Astrocyte of the cerebellum (primary cell): ENCODE measurements at places on chromosomes 7 and 10.

DNA sequence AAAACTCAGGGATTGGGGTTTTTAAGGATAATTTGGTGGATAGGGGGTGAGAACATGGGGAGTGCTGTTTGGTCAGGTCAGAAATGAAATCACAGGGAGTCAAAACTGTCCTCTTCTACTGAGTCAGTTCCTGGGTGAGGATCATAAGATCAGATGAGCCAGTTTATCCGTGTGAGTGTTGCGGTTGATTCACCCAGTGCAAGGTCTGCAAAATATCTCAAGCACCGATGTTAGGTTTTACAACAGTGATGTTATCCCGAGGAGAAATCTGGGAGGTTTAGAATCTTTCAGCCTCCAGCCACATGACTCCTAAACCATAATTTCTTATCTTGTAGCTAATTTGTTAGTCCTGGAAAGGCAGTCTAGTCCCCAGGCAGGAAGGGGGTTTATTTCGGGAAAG lies 31.7 kb upstream of the AGR2 start:
- DNase-seq = no peak

- no peak for DNase-seq
These were observed 7.8 kb upstream of the SRRM3 start for GRCh38 chr7:76193883-76194282.

DNA sequence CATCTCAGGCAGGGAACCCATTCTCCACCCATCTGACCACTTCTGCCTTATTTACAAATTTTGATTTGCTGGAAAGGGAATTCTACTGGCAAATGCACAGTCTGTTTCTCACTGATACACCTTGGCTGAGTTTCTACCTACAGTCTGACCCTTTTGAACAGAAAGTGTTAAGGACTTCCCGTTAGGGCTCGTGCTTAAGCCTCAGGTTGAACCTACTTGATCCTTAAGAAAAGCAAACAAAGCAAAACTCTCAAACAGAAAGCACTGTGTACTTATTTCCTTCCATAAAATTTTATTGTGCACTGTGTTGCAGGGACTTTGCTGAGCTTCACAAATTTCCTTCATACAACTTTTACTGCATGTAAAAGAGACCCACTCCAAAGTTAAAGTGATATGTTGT lies 367.8 kb downstream of the NRG3 start:
- no peak for DNase-seq

- DNase-seq = no peak
These were observed 366.1 kb downstream of the EXOC4 start for GRCh38 chr7:133618970-133619369.

DNA sequence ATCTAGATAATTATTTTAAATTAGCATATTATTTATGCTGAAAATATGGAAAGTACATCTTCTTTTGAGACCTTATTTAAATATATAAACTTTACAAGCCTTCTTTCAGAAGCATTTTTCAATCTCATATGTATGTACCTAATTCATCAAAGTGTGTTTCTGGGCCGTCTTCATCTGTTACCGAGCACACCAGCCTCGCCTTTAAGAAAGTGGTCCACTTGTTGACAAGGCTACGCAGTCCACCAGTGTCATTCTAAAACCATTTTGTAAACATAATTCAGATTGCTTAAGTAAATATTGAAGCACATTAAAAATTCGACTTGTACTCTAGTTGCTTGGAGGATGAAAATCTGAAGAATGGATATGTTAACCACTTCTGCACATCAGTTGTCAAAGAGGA lies 116.3 kb downstream of the SEMA3C start:
- DNase-seq = no peak

DNA sequence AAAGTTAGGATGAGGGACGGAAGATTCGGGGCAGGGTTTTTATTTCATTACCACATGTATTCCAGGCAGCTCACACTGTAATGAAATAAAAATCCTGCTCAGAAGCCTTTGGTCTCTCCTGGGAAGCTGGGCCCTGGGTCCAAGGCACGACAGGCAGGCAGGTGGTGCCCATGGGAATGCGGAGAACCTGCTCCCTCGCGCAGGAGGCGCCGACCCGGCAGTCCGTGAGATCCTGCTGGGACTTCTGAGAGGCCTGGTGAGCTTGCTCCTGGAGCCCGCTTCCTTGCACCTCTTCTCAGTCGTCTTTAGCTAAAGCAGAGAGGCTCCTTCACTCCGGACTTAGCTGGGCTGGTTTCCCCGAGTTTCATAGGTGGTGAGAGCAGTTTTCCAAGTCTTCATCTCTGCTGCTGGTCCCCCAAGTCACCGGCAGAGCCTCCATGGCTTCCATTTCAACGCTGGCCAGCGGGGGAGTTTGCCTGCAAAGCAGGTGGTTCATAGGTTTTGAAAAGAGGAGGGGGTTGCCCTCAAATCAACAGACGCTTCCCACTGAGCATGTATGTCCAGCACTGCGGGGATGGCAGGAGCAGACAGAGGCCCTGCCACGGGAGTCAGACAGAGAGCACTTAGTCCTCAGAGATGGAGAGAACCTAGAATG lies 24.5 kb downstream of the IL15RA start:
- DNase-seq = no peak

DNA sequence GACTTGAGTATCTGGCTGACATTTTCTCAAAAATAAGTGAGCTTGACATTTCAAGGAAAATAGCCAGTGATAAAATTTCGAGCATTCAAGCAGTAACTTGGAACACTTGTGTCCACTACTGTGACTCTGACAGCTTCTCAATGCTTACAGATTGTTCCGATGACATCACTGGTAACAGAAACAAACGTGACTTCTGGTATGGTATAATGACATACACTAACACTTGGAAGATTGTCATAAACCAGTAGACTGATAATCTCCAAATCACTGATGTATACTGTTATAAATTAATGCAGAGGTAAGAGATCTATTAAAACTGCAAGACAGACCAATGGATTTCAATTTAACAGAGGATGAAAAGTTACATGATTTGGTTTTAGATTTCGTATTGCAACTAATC lies 6.5 kb downstream of the MINDY3 start:
- DNase-seq = no peak

- no peak for DNase-seq
These were observed 20.8 kb downstream of the OGDHL start for GRCh38 chr10:49741108-49741995.

DNA sequence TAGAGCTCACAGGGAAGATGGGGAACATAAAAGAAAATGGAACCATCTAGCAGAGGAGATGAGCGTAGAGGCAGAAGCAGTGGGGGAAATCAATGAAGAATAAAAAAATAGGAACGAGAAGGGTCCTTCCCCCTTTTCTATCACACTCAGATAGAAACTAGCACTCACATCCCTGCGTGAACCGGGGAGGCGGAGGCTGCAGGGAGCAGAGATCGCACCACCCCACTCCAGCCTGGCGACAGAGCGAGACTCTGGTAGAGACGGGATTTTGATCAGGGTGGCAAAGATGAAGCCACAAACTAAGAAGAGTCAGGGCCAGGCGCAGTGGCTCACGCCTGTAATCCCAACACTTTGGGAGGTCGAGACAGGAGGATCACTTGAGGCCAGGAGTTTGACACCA lies 64.7 kb upstream of the ECHDC3 start:
- no peak for DNase-seq

DNA sequence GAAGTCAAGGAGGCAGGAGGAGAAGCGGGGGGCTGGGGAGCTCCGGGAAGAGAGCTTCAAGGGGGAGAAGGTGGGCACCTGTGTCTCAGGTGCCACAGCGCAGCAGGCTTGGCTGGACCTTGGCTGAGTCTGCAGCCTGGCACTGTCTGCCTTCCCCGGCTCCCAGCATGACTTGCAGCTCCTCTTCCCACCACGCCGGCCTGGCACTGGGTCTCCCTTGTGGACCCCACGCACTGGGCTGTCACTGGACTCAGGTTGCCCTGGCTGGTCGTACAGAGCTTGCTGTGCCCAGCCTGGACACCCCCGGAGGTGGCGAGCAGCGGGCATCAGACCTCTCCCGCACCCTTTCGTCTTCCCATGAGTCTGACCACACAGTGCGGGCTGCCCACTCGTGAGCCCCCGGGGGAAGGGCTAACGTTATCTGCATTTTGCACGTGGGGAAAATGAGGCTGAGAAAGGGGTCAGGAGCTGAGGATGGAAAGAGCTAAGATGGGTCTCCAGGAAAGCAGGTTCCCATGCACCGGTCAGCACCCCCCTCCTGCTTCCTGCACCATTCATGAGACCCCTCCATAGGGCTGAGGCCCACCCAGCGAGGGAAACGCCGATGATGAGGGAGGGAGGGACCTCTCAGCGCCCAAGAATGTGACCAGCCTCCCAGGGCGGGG lies 40.3 kb upstream of the PSMG3 start:
- no peak for DNase-seq

- DNase-seq = no peak
These were observed 113.7 kb downstream of the RELN start for GRCh38 chr7:103875718-103876117.

DNA sequence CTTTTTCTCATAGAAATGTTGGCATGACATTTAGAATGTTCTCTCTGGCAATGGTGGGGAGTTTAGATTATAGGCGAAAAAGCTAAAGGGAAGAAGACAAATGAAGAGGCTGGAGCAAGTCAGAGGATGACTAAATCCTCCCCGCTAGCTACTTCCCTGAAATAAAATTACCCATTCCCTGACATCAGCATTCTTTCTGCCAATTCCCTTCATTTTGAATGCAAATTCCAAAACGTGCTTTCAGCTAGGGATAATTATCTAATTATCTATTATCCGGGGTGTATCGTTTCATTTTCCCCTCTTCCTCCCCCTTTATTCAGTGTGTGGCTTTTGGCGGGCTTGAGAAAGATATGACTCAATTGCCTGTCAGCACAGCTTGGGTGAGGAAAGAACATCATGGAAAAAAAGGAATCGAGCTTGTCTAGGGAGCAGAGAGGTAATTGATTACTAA lies 672.3 kb downstream of the TNS3 start:
- DNase-seq = peak; percentile 86

GRCh38 chr10:112896273-112896672 lies 53.8 kb upstream of the TCF7L2 start:
- DNase-seq = no peak

- DNase-seq = no peak
These were observed 22.1 kb upstream of the FBXW4 start for GRCh38 chr10:101716891-101717659.

- DNase-seq = no peak
These were observed 239.6 kb downstream of the SKIDA1 start for GRCh38 chr10:21285742-21286331.

DNA sequence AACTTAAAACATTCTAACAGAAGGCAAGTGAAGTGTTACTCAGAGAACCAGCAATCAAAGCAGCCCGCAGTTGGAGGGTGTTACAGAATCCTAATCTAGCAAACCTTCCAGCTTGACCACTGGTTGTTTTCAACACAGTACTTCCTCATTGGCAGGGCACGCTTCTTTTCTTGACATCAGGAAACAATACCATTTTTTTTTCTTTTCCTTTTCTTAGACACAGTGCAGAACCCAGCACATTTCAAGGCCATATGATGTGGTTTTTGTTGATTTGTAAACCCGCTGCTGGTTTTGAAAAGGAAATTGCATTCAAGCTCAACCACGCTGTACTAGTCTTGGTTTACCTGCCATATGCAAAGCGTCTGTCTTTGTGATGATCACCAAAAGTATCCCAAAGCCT lies 33.4 kb downstream of the RHOBTB1 start:
- no peak for DNase-seq

- no peak for DNase-seq
These were observed 125.2 kb downstream of the SLC25A13 start for GRCh38 chr7:96196676-96197075.

- peak; percentile 83 for DNase-seq
These were observed 461.9 kb upstream of the KLF6 start for GRCh38 chr10:4246881-4247358.

- DNase-seq = no peak
These were observed 52.8 kb upstream of the AOAH start for GRCh38 chr7:36777062-36777461.

GRCh38 chr10:76881477-76882220 lies 756.0 kb downstream of the KCNMA1 start:
- no peak for DNase-seq

DNA sequence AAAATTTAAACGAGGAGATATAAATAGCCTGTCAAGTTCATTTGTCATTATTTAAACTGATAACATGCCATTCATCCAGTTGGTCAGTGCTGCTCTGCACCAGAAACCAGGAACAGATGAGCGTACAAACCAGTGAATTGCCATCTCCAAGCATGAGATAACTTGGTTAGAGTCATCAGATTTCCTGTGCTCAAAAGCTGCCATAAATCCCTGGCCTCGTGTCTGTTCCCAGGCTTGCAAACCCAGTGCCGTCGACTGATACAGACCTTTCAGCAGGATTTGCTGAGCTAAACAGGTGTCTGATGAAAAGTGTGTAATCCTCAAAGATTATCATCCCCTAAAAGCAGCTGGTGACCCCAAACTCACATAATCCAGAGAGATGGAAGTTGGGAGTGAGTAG lies 96.0 kb upstream of the SAMD8 start:
- no peak for DNase-seq

DNA sequence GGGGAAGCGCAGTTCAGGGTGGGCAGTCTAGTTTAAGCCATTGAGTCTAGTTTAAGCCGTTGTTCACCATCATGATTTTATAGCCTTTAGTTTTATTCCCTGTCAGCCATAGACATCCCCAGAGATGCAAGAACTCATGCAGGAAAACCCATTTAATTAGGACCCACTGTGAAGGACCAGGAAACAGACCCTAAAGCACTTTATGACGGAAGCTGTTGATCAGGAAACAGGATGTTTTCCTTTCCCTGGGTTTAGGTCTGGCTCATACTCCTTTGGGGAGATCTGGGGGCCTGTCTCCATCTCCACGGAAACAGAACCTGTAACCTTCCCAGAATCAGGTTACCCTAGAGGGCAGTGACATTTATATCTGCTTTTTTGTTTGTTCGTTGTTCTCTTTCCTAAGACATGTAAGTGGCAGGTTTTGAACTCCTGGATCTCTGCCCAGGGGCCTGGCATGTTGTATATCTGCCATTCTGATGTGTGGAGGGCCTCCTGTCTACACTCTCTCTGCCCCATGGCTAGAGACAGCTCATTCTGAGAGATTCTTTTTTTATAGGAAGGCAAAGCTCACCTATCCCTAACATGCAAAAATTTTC lies 657.2 kb upstream of the GALNT17 start:
- DNase-seq = no peak

GRCh38 chr7:116671681-116672595 lies at the start of gene MET:
TSS of gene MET (plus strand) at chr7:116672196. CDS start at chr7:116699085, 26,889 bp downstream.
- peak; percentile 60 for DNase-seq

DNA sequence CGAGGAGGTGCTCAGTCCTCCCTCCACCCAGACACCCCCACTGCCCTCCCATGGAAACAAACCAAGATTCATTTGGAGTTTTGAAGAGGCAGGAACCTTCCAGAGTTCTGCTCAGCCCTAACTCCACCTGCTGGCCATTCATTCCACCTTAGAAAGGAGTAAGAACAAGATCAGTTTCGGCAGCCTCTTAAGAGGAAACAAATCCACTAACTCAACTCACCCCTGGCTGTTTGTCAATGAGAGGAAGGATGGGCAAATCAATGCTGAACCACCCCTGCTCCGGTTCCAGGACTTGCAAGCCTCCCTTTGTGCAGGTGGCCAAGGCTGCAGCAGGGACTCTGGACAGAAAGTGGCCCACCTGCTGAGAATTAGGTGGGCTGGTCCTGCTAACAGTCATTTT lies 26.2 kb downstream of the CCDC3 start:
- no peak for DNase-seq

- no peak for DNase-seq
These were observed 355.9 kb upstream of the FZD8 start for GRCh38 chr10:35998026-35998425.
